ENCODE measurements at places on chromosomes 3 and 15.

GRCh38 chr15:25849157-25849921 is 13.8 kb downstream of the ATP10A start:
- no peak for DNase-seq

- DNase-seq = no peak
Observed at GRCh38 chr3:5462086-5462485, 274.6 kb downstream of the EDEM1 start.

DNA sequence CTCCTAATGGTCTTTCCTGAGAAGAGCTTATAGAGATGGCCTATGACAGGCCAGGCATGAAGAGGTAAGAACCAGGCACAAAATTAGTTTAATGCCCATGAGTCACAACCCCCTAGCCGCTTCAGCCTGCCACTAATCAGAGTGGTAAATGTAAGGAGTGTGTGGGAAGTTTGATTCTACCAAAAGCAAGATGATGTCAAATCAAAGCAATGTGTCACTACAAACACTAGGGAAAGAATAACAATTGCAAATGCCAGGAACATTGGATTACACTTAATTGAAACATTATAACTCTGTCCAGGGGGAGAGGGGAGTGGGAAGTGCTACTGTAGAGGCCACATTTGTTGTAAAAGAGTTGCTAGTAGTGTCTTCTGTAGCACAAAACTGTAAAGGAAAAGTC is 596.6 kb upstream of the AGTR1 start:
- no peak for DNase-seq

- no peak for DNase-seq
Observed at GRCh38 chr3:69282181-69282580, 103.7 kb downstream of the FRMD4B start.

GRCh38 chr3:156612903-156613302 is 58.0 kb upstream of the SSR3 start:
- no peak for DNase-seq

GRCh38 chr3:101950510-101950909 is 101.2 kb downstream of the NFKBIZ start:
- DNase-seq = no peak

DNA sequence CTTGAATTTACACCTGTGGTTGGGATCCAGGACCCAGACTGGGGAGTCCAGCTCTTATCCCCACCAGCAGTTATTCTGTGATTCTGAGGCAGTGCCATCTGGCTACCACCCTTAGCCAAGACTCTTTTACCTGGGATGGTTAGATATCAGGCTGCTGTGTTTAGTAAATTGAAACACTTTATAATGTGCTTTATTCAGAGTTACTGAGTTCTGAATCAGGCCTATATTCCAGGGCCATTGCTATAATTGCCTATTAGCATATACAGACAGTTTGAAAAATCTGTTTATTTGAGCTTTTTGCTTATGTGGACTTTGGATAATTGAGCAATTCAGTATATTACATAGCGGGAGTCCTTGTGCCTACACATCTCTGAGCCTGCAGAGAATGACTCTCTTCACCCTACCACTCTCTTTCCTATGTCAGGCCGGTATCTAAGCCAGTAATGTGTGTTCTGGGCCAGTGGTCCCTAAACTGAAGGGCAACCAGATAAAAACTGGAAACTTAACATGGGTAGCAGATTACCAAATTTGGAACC is 45.4 kb upstream of the TRAK1 start:
- DNase-seq = no peak

All from hippocampal formation (tissue), 2 donors.